ENCODE measurements at places on chromosomes 16 and 17.

GRCh38 chr16:17387256-17387655, 83.5 kb downstream of the XYLT1 start:
- DNase-seq, result no peak

DNA sequence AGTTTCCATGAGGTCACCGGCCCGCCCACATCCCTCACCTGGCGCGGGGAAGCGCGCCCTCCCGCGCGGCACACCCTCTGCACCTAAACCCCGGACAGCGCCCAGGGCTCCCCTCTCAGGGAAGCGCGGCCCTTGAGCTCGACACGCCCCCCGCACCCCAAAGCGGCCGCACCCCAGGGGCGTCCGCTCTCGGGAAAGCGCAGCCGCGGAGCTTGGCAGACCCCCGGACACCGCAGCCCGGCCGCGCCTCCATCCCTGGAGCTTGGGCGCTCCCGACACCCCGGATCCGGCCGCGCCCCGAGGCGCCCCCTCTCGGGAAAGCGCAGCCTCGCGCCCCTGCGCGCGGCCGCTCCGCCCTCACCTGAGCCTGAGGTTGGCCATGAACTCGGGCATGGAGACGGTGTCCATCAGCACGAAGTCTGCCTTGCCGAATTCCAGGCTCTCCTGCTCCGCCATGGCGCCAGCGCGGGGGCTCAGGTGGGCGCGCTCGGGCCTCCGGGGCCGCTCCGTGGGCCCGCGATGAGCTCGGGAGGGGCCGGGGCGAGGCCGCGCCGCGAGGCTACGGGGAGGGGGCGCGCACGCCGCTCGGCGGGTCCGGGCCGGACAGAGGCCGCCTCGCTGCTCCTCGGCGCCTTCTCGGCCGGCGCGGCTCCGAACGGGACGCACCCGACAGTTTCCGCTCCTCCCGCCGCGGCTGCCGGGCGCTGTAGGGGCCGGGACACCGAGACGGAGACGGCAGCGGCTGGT, at the start of gene MYO1D:
Gene MYO1D, minus strand, starts transcription at position 708 of the 747 bp plus-strand sequence. Its CDS starts 252 bp downstream, at position 456.
- DNase-seq, result peak; percentile 80

DNA sequence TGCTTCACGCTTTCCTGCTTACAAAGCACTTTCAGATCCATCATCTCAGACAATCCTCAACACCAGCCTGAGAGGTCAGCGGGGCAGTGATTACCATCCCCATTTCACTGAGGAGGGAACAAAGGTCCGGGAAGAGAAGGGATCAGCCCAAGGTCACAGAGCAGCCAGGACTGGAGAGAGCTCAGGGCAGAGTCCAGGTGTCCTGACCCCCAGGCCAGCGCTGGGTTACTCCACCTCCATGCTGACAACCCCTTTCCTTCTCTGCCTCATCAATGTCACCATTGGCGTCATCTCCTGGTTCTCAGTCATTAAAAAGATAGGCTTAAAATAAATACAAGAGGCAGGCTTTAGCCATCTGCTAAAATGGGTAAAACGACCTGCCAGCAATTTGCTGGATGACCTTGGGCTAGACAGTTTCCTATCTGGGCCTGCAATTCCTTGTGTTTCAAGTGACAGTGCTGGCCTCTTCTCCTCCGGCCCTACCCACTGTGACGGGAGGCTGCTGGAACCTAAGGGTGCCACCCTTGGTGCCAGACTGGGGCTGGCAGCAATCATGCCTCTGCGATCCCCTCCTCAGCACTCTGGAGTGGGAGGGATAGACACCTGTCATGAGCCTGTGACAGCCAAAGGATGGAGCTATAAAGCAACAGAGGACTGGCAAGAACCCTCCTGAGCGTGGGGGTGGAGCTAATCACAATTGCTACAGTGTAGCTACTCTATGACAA, 79.5 kb upstream of the CCL1 start:
- no peak for DNase-seq

- peak; percentile 90 for DNase-seq
These were observed at the start of gene EMP2 for GRCh38 chr16:10579965-10580882. Gene EMP2 (minus strand): TSS chr16:10580598. CDS start chr16:10547617, 32,981 bp downstream.

GRCh38 chr17:64778240-64779097, 116.4 kb upstream of the SMURF2 start:
- peak; percentile 92 for DNase-seq

GRCh38 chr17:66040402-66040801, 151.5 kb downstream of the CEP112 start:
- DNase-seq, result no peak

DNA sequence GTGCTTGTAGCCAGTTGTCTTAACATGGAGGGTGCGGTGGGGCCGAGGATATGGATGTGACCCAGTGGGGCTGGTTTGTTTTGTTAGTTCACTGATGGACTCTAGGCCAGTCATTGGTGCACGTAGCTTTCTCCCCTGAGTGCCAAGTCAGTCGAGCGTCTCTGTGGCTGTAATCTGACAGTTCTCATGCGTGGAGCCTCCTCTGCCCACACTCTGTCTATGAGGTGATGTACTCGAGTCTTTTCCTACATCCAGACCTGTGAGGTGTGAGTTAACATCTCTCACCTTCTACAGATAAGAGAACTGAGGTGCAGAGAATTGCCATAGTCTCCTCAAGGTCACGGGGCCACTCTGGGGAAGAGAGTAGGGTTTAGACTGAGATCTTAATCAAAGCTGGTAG, 90.2 kb downstream of the MARCHF10 start:
- no peak for DNase-seq

DNA sequence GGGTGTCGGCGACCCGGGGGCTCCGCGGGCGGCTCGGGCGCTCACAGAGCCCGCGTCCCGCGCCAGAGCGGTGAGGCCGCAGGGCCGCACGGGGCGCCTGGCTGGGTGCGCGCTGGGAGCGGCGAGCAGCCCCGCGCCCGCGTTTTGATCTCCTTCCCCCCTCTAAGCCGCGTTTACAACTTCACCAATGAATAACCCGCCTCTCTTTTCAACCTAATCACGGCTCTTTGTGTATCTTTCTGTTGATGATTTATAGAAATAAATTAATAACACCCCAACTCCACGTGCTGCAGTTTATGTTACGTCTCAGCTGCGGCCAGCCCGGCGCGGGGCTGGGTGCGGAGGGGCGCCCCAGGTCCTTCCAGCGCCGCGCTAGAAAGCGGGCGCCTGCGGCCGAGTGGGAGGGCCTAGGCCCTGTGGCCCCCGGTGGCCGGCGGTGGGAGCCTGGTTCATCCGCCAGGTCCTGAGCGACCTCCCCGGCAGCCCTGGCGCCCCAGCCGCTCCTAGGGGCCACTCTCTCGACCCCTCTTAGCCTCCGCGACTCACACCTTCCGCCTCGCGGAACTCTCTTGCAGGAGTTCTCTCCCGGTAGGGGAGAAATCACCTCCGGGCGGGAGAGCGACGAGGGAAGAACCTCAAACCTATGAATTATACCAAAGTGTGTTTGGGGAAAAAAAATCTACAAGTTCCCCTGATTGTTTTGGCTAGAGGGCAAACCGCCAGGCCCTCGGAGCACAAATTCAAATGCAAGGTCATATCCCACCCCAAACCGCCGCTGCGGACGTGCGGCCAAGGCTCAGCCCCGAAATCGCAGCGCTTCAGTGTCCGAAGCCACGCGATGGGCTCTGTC, 1.9 kb downstream of the HNF1B start:
- peak; percentile 39 for DNase-seq

DNA sequence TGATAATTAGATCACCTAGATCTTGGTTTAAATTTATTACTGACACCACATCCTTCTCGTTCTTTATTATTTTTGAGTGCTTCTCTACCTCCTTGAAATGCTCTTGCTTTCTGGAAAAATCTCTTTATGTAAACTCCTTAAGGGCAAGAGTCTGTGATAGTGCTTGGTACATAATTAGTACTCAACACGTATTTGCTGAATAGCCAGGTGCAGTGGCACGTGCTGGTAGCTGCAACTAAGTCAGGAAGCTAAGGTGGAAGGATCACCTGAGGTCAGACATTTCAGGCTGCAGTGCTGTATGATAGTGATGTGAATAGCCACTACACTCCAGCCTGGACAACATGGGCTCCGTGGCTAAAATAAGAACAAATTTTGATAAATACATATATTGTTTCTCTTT, 63.0 kb downstream of the PPM1E start:
- DNase-seq, result peak; percentile 57

GRCh38 chr16:87276091-87276701, 41.0 kb downstream of the C16orf95 start:
- DNase-seq, result no peak

GRCh38 chr17:19730843-19731242, 14.5 kb upstream of the SLC47A2 start:
- DNase-seq, result no peak

DNA sequence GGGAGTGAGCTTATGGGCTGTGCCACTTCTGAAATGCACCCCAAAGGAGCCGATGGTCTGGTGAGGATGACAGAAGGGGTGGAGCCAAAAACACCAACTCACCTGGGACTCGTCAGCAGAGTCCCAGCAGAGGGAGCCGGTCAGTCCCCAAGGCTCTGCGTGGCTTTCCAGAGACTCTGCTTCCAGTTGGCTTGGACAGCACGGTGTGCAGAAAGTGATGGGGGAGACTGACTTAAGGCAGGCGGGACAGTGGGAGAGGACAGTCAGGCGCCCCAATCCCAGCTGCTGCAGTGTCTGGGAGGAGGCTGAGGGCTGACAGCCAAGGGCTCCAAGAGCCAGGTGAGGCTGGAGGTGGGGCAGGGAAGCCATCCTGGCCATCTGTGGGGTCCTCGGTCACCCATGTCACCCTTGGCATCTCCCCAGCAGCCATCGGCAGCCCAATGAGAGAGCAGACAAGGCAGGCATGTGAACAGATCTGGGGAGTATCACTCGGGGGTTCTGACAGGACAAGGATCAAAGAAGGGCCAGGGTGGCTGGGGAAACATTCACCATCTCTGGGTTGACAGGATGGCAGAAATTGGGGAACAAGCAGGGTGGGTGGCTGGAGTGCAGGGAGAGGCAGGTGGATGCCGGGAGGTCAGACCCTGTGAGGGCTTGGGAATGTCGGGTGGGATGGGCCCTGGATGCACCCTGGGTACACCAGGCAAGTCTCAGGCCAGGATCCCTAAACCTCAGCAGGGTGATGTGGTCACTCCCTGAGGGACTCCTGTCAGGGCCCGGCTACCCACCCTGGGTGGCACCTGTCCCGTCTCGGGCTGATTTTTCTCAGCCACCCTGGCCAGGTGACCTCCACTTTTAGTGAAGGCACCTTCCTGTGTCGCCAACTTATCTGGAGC, 8.9 kb upstream of the KRTAP17-1 start:
- peak; percentile 57 for DNase-seq

DNA sequence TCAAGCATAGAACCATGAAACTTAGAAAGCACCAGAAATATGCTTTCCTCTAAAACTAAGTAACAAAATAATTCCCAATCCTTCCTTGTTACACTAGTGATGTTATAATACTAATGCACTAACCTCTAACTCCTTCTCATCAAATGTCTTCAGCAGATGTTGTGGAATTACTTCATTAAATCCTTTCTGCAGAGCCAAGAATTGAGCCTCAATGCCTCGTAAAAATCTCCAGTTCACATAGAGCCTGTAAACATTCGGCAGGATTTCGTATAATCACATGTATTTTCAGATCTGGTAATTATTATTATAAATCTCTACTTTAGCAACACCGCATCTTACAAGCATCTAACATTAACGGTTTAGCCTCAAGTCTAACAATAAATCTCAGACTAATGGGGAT, 44.7 kb downstream of the CEP95 start:
- DNase-seq, result no peak

DNA sequence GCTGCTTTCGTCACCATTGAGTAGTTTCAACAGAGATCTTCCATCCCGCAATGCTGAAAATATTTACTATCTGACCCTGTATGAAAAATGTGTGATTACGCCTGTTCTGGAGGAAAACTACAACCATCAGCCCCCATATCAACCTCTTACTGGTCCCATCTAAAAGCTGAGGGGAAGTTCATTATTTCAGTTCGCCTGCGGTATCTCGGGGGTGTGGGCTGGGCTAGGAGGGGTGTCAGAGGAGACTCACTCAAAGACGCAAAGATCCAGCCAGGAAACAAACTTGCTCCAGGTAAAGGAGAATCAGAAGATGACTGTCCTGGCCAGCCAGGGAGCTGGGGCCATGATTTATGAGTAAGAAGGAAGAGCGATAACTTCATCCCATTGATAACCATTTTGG, 13.7 kb downstream of the CACNG1 start:
- no peak for DNase-seq

GRCh38 chr16:71895679-71896365, 491 bp downstream of the IST1 start:
- peak; percentile 64 for DNase-seq

DNA sequence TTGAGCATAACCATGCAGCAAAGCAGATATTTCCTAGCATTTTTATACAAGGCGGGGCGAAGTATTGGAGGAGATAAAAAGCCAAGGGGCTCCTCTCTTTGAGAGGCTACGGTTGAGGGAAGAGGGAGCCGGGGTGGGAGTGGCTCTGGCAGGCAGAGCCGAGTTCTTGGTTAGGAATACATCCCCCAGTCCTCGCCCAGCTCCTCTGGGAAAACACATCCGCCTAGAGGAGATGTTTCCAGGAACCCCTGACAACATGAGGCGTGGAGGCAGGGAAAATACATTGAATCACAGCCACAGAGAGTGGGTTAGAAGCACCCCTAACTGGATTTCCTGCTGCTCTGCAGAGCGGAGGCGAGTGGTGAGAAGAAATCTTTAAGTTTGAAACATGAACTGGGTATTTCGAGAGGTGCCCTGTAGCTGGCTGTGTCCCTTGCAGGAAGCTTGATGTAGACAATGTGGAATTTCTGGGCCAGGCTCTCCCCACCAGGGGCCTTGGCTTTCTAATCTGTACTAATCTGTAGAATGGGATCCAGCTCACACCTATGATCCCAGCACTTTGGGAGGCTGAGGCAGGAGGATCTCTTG, 27.3 kb downstream of the TTYH2 start:
- no peak for DNase-seq

DNA sequence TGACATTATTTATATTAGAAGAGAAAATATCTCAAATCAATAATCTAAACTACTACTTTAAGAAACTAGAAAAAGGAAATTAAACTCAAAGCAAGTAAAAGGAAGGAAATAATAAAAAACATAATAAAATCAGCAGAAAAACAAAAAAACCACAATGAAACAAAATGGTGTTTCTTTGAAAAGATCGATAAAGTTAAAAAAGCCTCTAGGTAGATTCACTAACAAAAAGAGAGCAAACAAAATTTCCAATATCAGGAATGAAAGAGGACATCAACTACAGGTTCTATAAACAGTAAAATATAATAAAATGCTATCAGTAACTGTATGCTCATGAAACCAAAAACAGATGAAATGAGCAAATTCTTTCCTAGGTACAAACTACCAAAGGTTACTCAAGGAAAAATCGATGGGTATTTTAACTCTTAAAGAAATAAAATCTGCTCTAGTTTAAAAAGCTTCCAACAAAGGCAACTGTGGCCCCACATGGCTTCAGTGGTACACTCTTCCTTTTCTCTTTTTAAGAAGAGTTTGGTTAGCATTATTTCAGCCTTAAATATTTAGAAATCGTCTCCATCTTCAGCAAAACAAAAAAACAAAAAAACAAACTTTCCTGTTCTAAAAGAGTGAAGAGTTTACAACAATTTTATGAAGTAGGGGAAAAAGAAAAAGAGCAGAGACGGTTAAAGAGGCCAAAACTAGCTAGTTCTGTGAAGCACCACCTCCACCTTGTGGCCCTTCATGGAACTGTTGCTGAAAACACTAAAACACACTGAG, 102.2 kb downstream of the TRIM37 start:
- peak; percentile 65 for DNase-seq

- DNase-seq, result no peak
These were observed 858 bp upstream of the TELO2 start for GRCh38 chr16:1492082-1492922.

GRCh38 chr16:84277244-84277823, 17.3 kb upstream of the WFDC1 start:
- peak; percentile 67 for DNase-seq
